Activated T-helper 1 cell treated with Interleukin-2 at 50 U/mL for 16 hours (primary cell): ENCODE measurements at places on chromosomes 6 and 20.

DNA sequence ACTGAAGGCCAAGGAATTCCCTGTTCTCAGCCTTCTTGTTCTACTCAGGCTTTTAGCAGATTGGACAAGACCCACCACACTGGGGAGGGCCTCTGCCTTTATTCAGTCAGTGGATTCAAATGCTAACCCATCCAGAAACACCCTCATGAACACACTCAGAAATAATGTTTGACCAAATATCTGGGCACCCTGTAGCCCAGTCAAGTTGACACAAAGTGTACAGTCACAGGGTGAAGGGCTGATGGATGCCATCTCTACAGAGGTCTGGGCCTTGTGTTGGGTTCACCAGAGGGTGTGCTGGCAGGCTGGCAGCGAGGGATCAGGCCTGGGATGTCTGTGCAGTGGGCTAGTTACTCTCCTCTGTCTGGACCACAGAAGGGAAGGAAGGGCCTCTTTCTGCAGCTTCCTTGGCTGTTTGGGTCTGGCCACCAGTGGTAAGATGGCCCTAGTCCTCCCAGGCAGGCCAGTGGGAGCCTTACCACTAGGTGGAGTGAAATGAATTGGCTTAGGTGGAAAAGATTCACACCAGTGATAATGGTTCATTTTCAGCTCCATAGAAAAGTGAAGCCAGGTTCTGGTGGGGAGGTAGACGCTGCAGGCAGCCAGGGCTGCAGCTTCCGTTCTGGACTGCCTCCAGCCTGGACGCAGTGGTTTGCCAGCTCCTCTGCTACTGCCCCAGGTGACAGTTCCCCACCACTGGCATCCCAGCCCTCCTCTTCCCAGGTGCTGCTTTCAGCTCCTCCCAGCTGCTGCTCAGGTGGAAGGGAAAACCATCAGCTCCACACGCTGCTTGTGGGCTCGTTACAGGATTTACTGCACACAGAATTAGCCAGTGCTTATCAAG is 9.2 kb downstream of the TUBB2A start:
- no peak for DNase-seq

GRCh38 chr6:135226537-135226936 is 45.4 kb downstream of the MYB start:
- DNase-seq, result no peak

- no peak for DNase-seq
These were observed 20.1 kb upstream of the NOL4L start for GRCh38 chr20:32605167-32605656.

GRCh38 chr6:150696190-150696589 is 96.5 kb downstream of the PLEKHG1 start:
- DNase-seq, result no peak

- no peak for DNase-seq
These were observed 56.4 kb downstream of the AIG1 start for GRCh38 chr6:143117108-143117507.

- DNase-seq, result no peak
These were observed 40.6 kb downstream of the GCNT2 start for GRCh38 chr6:10561611-10562199.

GRCh38 chr20:62699296-62699695 is 9.3 kb upstream of the NTSR1 start:
- no peak for DNase-seq

GRCh38 chr6:14984519-14984853 is 261.4 kb upstream of the JARID2 start:
- DNase-seq, result no peak

DNA sequence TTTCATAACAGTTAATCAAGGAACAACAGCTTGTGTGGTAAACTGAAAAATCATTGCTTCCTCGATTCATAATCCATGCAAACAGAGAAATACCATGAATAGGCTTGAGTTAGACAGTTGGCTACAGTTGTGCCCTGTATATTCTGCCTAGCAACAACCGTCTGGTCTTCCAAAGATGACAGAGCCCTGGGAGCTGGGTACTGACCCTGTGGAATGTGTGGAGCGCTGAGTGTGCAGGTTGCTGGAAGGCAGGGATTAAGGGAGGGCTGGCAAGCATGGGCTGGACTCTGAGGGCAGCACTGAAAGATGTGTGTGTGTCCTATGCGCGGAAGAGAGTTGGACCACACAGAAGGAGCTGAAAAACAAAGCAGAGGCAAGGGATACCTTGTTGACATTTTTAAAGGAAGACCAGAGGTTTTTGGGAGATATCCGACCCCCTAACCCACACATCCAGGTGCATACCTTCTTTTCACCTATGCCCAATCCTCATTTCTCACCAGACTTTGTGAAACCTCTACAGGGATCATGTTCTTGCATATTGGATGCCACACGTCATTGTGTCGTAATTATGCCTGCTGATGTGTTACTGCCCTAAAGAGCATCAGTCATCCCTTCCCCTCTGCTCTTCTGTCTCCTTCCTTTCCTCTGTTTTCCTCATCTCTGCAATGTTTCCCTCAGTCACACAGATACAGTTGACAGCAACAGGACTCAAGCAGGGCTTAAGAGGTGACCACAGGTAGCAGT is 58.2 kb upstream of the VGLL2 start:
- no peak for DNase-seq

- no peak for DNase-seq
These were observed 212.5 kb upstream of the CHD6 start for GRCh38 chr20:41830702-41831101.

GRCh38 chr20:10802236-10802635 is 128.4 kb upstream of the JAG1 start:
- no peak for DNase-seq
